Caki2 (cell line): ENCODE measurements at places on chromosomes 7 and 10. TPM values are rescaled to one million over a fixed set of nuclear protein-coding genes. Genes with fewer than 3 reads are reported as not detected.

GRCh38 chr10:78448470-78448869 lies 414.8 kb downstream of the RPS24 start:
- no peak for DNase-seq

DNA sequence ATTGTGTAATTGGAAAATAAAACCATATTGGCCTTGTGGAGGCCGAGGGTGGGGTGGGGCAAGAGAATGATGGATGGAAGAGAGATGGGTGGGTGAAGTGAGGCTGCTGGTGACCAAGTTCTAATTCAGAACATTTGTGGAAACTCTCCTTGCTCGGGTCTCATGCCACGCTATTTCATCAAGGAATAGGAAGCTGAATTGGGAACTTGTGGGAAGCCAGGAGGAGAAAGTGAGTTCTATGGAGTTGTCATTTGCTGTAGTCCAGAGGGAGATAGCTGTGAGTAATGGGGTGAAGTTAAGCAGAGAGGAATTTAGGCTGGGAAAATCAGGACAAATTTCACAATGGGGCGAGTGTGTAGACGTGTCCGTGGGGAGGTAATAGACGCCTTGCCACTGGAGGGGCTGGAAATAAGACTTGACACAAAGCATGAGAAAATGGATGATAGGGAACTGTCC lies 339.2 kb downstream of the LRMDA start:
- no peak for DNase-seq

- no peak for DNase-seq
These were observed 533.6 kb downstream of the GATA3 start for GRCh38 chr10:8588135-8588534.

- no peak for DNase-seq
These were observed 16.2 kb downstream of the BPGM start for GRCh38 chr7:134662871-134663205.

- DNase-seq, result no peak
These were observed 166.3 kb downstream of the GRID1 start for GRCh38 chr10:86200269-86200668.

The NEUROD6 gene
- not detected in 2 replicates for total RNA-seq

DNA sequence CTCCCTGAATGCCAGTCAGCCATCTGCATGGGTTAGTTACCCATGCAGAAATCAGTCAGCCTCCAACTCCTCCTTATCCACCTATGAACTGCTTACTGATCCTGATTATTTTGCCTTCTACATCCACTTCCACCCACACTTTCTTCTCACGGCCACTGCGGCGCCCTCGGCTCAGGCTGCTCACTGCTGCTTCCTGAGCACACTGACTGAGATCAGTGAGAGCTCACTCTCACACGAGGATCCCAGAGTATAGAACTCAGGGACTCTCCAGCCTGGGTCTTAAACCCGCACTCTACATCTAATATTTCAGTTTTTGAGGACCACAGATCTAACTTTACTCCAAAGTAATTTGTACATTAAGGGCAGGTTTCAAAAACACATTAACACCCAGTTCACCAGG lies 64.4 kb downstream of the GRB10 start:
- DNase-seq, result no peak

The PCDH15 gene
- total RNA-seq, result not detected in 2 replicates

- DNase-seq, result no peak
These were observed 1.9 kb upstream of the HOXA5 start for GRCh38 chr7:27145165-27145913.

The SAP25 gene
- total RNA-seq, result not detected in 2 replicates

- no peak for DNase-seq
These were observed 94.4 kb upstream of the KIAA1217 start for GRCh38 chr10:24114556-24114955.
